ENCODE measurements at places on chromosomes 3 and 15.

- DNase-seq = no peak
Observed at GRCh38 chr15:90200534-90201129, 498 bp upstream of the SEMA4B start.

GRCh38 chr15:66946578-66947164, 118.7 kb upstream of the SMAD3 start:
- DNase-seq = peak; percentile 77

DNA sequence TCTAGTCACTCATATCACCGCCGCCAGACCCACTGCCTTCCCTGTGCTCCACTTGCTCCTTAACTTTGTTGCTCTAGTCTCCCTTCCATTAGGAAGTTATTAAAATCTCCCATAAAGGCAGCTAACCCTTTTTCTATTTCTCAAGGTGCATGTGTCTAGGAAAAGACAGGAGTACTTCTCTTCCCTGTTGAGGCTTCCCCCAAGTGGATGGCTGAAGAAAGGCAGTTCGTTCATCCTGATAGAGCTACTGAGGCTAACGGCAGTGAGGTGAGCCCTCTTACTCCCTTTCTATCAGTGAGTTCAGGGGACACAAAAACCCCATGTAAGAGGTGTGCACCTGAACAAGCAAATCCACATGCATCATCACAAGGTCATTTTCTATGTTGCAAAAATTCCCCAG, 397.8 kb downstream of the IGSF11 start:
- DNase-seq = no peak

- no peak for DNase-seq
Observed at GRCh38 chr3:121817753-121818152, 17.1 kb downstream of the IQCB1 start.

- DNase-seq = peak; percentile 49
Observed at GRCh38 chr3:50674349-50675178, at the start of gene DOCK3. Gene DOCK3 (plus strand): TSS chr3:50674927. CDS start chr3:50675264, 337 bp downstream.

DNA sequence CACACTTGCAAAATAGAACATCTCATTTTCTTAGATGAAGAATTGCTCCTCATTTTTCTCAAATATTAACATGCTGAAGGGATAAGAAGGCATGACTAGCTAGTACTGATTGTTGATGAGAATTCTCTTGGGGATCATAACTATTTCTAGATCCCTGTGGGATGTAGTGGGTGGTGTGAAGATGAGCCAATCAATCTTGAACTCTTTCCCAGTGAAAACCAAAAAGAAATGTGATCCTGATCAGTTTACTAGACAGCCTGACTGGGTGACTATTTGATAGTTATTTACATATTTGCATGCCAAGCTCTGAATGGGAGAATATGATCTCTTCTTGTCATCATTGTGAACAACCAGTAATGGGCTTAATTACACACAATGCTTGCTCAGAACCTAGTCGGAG, 63.7 kb downstream of the ZIC1 start:
- DNase-seq = no peak

DNA sequence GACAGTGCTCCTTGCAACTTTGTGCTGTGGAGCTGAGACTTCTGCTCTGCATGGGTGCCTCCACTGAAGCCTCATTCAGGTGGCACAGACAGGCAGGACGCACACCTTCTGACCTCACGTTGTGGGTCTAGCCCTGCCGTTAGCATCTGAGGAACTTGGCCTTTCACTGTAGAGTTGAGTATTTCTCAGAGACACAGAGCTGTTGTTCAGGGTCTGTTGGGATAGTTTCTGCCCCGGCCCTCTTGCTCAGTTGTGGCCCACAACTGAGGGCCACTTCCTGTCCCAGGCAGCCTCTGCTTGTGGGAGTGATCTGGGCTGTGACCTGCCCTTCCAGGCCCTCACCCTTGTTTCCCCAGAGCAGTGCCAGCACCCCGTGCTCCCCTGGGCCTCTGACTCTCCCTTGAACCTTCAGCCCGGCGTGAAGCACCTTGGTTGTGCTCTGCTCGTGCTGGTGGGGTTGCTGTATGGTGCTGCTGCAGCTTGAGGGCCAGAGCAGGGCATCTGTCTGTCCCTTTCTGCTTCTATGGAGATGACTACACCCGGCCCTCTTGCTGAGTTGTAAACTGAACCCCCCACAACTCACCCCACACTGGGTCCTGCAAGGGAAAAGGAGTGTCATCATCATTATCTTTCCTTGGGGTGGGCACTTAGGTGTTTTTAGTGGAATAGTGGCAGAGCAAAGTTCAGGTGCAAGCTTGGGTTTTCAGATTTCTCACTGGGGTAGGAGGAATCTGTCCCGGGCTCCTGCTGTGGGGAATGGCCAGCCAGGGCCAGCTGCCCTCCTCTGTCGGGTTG, 11.7 kb downstream of the BAHD1 start:
- no peak for DNase-seq

DNA sequence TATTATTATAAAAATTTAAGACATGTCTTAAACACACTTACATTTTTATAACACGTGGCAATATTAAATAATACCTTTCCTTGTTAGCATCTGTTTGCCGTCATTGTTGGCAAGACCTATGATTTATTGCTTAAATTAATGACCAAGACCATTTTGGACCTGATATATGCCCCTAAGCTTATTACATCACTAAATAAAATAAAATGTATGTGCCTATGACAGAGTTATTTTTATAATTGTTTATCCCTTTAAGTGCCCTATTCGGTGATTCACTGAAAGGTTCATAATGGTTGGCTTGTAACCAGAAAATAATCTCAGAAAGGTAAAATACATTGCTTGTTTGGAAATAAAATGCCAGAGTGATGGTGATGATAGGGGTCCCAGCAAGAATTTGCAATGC, 17.5 kb downstream of the CDIN1 start:
- no peak for DNase-seq

DNA sequence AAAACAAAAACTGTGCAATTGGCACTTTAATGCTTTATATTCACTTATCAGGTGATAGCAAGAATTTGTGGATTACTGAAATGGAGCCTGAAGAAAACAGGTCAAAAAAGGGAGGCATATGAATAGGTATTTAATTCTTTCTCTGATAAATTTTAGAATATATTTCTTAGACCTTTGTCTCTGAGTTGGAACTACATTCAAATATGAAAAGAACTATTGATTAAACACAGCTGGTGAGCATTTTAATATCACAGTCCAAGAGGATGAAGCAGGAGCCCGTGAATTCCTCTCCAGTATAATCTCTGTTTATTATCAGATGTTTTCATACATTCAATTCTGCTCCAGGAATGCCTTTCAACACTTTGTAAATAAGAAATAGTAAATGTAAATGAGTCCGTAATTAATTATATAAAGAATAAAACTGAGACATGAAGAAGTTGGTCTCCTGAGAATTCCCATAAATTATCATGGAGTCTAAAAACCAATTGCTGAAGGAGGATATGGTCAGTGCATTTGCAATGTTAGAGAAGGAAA, 86.3 kb upstream of the ARHGEF26 start:
- no peak for DNase-seq

- no peak for DNase-seq
Observed at GRCh38 chr3:65676580-65676979, 362.1 kb downstream of the MAGI1 start.

DNA sequence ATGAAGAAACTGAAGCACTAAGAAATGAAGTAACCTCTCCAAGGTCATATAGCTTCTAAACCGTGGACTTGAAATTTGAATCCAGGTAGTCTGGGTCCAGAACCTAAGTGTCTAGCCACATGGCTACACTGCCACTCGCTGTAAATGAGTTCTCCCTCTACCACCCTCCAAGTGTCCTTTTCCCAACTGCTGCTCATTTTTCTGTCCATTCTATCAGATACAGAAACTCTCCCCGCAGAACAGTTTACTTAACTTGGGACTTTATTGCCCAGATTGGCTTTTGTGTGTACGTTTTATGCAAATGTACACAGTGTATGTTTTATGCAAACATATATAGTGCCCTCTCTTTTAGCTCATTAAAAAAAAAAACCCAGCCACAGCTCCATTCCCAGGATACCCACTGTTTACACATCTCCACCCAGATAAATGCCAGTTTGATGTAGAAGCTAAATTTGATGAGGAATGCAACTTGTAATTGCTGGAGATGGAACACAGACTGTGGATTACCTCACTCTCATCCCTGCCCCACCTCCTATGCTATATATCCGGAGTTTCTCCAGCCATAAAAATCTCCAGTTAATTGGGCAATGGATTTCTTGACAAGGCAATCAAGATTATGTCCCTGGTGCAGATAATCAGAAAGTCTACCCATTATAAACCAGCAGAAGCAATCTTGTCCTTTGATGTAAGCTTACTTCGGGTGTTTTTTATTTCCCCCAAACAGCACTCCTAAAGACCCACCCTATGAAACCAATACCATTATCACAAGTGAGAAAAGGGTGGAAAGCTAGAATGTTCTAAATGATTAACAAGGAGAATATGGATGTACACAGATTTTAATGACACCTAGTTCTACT, 42.0 kb downstream of the THBS1 start:
- DNase-seq = no peak

DNA sequence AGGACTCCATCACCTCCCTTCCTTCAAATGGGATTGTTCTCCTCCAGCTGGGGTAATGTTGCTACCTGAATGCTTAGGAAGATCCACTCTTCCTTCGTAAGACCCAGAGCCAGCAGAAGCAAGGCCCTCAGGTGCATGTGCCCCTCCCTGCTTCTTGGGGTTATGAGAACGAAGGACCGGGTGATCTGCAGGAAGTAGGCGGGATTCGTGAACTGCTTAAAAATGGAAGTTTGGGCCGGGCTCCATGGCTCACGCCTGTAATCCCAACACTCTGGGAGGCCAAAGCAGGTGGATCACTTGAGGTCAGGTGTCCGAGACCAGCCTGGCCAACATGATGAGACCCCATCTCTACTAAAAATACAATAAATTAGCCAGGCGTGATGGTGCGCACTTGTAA, 8.0 kb downstream of the TLR9 start:
- no peak for DNase-seq

DNA sequence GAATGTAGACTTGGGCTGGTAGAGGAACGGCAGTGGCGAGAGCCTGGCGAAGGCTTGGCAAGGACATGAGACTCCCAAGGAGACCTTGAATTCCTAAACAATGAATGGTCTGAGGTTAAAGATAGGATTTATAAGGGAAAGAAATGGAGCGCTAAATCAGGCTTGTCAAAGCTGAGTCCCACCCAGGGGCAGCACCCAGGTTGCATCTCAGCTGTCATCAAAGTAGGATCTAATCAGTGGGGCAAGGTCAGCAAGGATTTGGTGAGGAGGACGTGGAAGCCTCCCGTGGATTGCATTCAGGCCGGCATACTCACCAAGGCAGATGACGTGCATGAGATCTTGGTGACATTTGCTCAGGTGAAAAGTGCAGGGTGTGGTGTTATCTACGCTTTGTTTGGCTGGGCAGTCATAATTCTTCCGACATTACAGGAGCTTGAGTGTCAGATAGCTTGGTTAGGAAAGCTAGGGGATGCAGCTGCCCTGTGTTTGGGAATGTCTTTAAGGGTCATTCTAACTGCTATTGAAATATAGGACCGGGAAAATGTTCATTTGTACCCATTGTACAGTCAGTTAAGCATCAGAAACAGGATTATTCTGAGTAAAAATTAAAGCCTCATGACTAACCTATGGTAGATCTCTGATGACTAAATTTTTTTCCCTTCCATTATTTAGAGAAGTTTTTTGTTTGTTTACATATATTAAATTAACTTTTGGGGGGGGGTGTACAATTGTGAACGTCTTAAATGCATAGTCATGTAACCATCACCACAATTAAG, 99.4 kb upstream of the TSC22D2 start:
- DNase-seq = no peak

GRCh38 chr3:182618981-182619591, 174.2 kb upstream of the ATP11B start:
- no peak for DNase-seq

- no peak for DNase-seq
Observed at GRCh38 chr3:50448752-50449539, 54.5 kb downstream of the CACNA2D2 start.

- no peak for DNase-seq
Observed at GRCh38 chr3:20047976-20048883, 8.0 kb downstream of the KAT2B start.

- DNase-seq = no peak
Observed at GRCh38 chr3:46372492-46373359, 2.0 kb downstream of the CCR5 start.

GRCh38 chr15:99118801-99119546, 14.1 kb downstream of the SYNM start:
- no peak for DNase-seq

DNA sequence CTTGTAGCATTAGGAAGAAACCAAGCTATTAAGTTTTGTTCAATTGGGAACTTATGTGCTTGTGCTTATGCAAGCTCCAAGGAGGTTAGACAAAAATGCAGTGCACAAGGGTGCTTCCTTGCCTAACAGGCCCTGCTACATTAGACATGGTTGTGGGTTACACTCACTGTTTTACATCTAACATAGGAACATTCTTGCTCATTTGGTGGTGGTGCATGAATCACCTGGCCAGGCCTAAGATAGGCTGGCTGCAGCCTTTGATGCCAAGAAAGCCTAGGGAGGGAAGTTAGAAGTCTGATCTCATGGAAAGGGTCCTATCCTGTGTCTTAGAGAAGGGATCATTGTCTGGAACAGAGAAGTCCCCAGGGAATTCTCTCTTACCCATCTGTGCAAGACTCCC, 43.5 kb downstream of the CA12 start:
- no peak for DNase-seq

GRCh38 chr3:138624518-138624917, 15.9 kb downstream of the FAIM start:
- DNase-seq = no peak

DNA sequence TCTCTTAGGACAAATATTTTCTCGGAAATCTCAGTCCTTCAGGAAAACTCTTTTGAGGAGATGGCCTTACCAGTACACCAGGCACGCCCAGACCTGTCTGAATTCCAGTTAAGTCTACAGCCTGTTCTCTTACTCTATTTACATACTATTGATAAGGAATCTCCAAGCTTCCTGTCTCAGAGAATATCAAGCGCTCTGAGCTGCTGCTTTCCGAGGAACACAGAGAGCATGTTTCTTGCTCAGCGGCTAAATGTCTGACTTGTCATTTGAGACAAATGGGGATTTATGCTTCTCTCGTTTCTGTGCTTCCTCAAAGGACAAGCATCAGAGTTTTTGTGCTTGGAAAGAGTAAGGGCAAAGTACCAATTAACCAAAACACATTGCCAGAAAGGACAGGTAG, 112.4 kb upstream of the CCDC54 start:
- DNase-seq = no peak

DNA sequence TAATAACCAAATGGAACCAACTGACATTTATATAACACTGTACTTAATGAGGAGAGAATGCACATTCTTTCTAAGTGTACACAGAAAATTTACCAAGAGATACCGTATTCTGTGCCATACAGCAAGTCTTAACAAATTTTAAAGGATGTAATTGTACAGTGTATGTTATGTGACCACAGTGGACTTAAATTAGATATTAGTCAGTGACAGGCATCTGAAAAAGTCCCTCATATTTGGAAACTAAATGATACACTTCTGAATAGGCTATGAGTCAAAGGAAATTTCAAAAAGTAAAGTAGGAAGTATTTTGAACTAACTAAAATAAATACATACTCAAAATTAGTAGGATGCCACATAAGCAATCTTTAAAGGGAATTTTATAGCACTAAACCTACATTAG, 59.6 kb upstream of the P3H2 start:
- no peak for DNase-seq
